ENCODE measurements at places on chromosomes 16 and 17.

GRCh38 chr16:10100829-10101228 lies 81.4 kb downstream of the GRIN2A start:
- DNase-seq: no peak

DNA sequence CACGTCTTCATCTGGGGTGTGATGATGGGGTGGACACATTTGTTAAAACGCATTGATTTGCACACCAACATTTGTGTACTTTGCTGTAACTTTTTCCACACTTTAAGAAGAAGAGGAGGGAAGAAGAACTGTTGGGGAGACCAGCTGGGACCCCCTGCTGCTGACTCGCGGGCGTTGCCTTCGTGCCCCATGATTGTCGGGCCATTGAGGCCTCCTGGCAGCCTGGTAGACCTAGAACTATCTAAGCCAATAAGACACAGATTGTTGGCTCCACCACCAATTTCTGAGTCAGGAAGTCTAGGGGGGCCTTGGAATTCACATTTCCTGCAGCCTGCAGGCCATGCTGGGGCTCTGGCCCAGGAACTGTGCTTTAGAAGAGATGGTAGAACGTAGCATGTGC lies 105.5 kb downstream of the TNFRSF13B start:
- no peak for DNase-seq

DNA sequence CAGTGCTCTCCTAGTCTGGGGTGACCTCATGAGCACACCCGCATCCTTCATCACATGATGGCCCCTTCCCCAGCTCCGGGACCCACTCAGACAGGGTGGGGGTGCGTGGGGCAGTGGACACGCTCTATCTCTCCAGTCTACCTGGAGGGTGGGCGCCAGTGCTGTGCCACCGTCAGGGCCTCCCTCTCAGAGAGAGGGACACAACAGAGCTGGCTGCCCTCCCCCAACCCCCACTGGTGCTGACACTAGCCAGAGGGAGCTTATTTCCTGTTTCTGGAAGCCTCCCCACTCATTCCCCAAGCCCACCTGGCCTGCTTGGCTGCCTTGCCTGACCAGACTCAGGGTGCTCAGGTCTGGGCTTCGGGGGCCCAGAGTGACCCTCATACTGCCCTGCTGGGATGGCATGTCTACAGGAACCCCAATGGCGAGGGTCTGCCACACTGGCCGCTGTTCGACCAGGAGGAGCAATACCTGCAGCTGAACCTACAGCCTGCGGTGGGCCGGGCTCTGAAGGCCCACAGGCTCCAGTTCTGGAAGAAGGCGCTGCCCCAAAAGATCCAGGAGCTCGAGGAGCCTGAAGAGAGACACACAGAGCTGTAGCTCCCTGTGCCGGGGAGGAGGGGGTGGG lies 8.2 kb downstream of the CES2 start:
- DNase-seq: no peak

DNA sequence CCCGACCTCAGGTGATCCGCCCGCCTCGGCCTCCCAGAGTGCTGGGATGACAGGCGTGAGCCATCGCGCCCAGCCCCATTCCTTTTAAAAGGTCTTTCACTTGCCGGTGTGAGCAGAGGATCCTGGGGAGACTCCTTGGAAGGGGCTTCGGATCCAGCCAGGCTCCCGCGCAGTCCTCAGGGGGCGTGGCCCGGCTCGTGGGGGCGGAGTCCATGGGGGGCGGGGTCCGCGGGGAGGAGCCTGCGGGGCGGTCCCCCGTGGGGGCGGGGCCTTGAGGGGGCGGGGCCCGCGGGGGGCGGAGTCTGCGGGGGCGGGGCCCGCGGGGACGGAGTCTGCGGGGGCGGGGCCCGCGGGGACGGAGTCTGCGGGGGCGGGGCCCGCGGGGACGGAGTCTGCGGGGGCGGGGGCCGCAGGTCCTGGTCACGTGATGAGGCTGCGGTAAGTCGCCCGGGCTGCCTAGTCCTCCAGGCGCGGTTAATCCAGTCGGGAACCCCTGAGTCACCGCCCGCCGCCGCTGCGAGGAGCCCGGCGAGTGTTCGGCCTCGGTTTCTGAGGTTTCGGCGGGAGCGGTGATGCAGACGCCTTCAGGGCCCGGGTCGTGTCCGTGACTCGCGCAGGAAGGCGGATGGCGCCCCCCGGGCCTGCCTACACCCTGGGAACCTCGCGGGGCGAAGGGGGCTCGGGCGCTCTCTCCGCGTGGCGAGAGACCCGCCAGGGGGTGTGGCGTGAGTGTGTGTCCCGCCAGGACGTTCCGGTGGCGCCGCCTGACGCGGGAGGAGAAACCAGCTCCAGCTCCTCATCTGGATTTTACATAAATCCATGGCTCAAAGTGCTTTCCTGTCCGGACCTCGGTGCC lies 23.6 kb upstream of the ABR start:
- DNase-seq: peak; percentile 75

DNA sequence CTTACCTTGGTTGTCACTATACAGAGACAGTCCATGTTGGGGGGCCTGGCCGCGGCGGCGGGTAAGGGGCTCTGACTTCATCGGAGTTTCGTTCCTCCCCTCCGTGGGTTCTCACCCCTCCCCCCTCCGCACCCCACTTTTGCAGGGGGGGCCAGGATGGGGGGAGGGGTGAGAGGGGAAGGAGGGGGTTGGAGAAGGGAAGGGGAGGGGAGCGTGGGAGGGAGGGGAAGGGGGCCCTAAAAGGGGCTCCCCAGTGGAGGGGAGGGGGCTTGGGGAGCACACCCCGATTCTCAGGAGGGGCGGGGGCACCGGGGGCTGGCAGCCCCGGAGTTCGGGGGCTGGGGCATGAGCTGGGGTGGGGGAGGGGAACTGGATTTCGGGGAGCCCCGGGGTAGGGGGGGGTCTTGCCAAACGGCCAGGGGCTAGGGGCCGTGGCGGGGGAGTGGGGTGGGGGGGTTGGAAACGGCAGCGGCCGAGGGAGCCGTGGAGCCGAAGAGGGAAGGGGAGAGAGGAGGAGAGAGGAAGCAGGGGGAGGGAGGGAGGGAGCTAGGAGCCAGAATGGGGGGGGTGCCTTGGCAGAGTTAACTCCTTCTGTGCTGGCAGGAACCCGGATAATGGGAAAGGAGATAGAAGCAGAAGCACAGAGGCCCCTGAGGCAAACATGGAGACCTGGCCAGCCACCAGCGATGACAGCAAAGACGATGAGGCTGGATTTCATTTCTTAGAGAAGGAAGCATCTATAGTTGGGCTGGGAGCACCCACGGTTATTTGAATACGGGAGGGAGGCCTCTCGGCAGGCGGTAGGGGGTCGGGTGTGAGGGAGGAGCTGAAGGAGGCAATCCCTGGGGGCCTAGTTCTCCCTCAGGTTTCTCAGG lies 2.3 kb downstream of the DLG4 start:
- DNase-seq: peak; percentile 53

GRCh38 chr16:65704866-65705265 lies 583.0 kb upstream of the CDH11 start:
- DNase-seq: no peak

- no peak for DNase-seq
Measured at GRCh38 chr16:78478267-78478861, 378.9 kb downstream of the WWOX start.

DNA sequence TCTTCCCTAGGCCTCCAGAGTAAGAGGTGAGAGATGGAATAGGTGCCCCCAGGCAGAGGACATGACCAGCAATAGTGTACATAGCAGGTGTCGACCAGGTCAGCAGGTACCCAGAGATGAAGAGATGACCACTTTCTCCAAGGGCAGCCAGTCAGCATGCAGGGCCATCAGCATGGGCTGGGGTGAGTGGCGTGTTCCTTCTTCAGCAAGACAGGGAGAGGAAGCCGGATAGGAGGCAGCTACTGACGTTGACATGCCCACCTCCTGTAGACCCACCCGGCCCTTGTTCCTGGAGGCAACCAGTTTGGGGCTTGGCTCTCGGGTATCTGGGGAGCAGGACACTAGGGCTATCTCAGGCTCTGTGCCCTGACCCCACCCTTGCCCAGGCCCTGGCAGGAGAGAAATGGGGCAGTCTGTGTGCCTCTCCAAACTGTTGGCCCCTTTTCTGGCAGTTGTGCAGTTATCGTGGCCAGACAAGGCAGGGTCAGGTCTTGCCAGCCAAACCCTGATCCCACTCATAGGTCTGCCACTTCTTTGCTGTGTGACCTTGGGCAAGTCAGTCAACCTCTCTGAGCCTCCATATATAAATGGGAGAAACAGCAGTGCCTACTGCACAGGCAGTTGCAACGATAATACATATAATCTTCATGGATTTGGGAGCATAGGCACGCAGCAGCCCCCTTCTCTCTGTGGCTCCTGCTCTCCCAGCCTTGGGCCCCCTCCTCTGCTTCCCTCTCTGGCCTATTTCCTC lies 1.4 kb upstream of the NDRG4 start:
- no peak for DNase-seq

DNA sequence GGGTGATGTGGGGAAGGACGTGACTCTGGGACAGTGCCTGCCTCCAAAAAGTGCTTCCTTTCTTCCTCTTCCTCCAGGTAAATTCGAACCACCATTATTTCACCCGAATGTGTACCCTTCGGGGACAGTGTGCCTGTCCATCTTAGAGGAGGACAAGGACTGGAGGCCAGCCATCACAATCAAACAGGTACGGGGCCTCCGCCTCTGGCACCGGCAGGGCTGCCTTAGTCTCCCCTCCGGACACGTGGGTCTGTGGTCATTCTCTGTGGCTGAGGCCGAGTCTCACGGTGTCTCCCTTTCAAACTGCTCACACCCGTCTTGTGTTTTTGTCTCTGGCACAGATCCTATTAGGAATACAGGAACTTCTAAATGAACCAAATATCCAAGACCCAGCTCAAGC lies 10.7 kb downstream of the UBE2I start:
- no peak for DNase-seq

- no peak for DNase-seq
Measured at GRCh38 chr16:23391381-23392222, 61.4 kb downstream of the COG7 start.

DNA sequence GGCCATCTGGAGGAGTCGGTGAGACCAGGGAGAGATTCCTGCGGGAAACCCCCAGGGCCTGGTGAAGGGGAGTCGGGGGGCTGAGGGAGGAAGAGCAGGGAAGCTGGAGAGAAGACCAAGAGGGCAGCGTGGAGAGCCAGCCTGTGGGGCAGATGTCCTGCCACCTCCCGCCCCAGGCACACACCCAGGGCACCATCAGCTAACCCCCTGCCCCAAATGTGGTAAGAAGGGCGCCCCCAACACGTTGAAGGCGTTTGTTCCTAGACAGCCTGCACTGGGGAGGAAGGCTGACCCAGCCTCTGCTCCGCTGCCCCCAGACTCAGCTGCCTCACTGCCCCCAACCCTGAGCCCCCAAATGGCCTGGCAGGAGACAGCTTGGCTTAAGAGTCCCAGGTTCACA lies 1.3 kb downstream of the BAIAP3 start:
- no peak for DNase-seq

DNA sequence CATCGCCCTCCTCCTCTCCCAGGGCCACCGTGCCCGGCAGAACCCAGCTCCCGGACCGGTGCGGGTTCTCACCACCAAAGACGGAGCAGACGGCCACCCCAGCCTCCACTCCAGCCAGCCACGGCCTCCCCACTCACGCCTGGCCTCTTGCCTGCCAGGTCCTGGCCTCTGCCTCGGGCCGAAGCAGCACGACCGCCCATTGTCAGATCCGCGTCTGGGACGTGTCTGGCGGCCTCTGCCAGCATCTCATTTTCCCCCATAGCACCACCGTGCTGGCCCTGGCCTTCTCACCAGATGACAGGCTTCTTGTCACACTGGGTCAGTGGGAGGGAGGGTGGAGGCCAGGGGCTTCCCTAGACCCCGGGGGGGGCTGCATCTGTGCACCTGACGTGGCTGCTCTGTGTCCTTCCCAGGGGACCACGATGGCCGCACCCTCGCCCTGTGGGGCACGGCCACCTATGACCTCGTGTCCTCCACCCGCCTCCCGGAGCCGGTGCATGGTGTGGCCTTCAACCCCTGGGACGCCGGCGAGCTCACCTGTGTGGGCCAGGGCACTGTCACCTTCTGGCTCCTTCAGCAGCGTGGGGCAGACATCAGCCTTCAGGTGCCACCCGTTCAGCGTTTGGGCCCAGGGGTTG lies 6.6 kb upstream of the RHOT2 start:
- DNase-seq: peak; percentile 53

- DNase-seq: no peak
Measured at GRCh38 chr16:59586331-59586730, 852.2 kb upstream of the GOT2 start.

DNA sequence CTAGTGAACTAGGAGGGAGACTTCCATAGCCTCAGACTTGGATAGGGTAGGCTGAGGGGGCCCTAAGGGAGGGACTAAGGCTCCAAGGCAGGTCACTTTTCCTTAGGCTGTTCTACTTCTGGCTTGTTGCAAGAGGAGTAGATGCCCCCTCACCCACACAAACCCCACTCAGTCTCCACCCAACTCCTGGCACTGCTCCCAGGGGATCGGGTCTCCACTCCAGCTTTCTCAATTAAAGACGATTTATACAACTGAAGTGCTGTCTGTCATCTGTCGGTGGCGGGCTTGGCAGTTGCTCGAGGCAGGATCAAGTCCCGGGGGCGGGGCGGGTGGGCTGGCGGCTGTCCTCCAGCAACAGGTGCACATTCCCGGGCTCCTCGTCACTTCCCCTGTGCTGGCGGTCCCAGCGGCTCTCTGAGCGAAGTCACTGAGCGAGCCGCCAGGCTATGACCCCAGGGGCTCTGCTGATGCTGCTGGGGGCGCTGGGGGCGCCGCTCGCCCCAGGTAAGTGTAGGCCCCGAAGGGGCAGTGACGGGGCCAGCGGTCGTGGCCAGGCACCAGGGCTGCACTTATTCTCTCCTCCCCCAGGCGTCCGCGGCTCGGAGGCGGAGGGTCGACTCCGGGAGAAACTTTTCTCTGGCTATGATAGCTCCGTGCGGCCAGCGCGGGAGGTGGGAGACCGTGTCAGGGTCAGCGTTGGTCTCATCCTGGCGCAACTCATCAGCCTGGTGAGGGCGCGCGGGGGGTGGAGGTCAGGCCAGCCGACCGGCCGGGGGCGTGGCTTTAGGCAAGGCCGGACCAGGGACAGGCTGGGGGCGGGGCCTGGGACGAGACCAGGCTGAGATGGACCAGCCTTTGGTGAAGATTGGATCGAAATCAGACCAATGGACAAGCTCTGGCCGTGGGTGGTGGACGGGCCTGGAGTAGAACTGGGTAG lies at the start of gene CHRNB1:
TSS of gene CHRNB1 (plus strand) at position 380 of the 937 bp plus-strand sequence. CDS start at position 447, 67 bp downstream.
- DNase-seq: peak; percentile 91

- peak; percentile 54 for DNase-seq
Measured at GRCh38 chr17:732902-733720, 715 bp downstream of the TLCD3A start.

- DNase-seq: peak; percentile 70
Measured at GRCh38 chr17:48074322-48075081, 26.3 kb downstream of the NFE2L1 start.

DNA sequence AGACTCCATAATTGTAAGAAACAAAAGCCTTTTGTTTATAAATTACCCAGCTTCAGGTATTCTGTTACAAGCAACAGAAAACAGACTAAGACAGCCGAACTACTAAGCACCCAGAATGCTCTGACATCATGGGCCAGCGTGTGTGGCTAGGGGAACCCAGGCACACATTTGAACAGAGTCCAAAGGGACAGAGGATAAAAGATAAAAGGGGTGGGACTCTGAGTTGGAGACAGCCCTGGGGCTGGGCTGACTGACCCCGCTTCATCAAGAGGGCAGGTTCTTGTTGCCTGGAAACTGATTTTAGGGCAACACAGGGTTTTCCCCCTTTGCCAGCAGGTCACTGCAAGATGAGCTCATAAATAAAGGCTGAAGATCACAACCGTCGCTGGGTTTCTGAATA lies 30.5 kb upstream of the ZNF287 start:
- DNase-seq: no peak
